HFFc6 (cell line): ENCODE measurements at places on chromosomes 13 and 19.

GRCh38 chr19:47778049-47778953 lies at the start of gene SELENOW:
TSS of gene SELENOW (plus strand) at chr19:47778703. CDS start at chr19:47778786, 83 bp downstream.
- DNase-seq: peak; percentile 30

DNA sequence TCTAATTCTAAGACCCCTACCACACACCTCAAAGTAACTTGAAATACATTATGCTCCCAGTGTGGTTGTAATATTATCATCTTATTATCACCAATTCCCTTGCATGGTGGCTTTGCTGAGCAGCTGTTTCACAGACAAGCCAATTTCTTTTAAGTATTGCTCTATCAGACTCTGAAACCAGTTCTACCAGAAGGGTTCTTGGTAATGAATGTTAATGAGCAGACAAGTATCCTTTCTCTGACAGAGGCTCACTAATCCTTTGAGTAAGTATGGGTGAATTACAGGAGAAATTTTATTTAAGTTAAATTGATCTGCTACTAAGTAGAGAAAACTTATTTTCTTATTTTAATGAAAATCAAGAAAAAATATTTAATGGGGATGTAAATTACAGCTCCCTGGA lies 326.0 kb downstream of the GPC6 start:
- no peak for DNase-seq

DNA sequence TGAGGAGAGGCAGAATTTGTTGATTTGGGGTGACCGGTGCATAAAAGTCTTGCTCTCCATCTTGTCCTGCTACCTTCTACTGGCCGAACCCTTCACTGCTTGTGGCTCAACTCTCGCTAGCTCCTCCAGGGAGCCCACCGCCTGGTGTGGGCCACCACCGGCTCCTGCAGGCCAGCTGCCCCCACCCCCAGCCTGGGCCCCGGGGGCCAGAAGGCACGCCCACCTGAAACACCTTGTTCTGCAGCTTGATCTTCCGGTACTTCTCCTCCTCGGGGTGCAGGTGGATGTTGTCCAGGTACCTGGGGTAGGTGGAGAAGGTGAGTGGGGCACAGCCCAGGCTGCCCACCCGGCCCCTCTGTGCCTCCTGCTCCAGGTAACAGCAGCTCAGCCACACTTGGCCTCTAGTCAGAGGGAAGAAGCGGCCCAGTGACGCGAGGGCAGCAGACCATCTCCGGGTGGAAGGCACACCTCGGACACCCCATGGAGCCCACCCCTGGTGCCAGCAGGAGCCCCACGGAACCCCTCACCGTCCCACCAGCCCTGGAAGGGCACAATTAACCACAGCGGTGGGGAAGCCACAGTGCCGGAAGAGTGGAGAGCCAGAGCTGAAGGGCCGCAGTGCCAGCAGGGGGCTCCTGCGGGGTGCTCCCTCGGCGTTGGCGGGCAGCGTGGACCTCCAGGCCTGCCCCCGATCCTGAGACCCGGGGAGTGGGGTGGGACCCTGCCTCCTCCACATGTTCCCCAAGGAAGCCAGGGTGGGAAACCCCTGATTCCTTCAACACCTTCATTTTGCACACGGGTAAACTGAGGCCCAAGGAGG lies 10.1 kb downstream of the UBXN6 start:
- no peak for DNase-seq

GRCh38 chr13:110876609-110877008 lies 38.3 kb downstream of the ANKRD10 start:
- DNase-seq: no peak
